T47D (cell line): ENCODE measurements at places on chromosomes 4 and X.

- DNase-seq, result no peak
Measured at GRCh38 chrX:88990882-88991582, 244.0 kb downstream of the CPXCR1 start.

DNA sequence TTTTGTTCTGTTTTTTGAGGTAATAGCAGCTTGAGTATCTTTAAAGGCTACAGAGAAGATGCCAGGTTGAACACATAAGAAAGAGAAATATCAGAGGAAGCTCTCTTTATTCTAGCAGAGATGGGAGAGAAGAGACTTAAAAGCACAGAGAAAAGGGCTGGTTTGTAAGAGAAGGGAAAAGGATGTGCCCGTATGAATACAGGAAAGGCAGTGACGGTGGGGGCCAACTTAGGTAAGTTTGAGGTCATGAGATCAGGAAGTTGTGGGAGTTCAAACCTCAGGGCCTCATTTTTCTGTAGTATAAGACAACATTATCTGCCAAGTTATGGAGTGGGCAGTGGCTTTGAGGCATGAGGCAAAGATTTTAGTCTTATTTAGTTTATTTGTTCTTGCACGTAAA lies 121.3 kb upstream of the S100G start:
- DNase-seq, result no peak

DNA sequence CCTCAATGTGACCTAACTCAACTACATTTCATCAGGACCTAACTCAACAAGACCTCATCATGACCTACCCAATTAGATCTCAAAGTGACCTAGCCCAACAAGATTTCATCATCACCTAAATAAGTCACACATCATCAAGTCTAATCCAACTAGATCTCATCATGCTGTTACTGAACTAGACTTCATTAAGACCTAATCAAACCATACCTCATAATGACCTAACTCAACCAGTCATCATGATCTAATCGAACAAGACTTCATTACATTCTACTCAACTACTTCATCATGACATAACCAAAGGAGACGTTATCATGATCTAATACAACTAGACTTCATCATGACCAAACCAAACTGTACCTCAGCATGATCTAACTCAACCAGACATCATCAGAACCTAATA lies 82.8 kb downstream of the DHRSX start:
- DNase-seq, result no peak

DNA sequence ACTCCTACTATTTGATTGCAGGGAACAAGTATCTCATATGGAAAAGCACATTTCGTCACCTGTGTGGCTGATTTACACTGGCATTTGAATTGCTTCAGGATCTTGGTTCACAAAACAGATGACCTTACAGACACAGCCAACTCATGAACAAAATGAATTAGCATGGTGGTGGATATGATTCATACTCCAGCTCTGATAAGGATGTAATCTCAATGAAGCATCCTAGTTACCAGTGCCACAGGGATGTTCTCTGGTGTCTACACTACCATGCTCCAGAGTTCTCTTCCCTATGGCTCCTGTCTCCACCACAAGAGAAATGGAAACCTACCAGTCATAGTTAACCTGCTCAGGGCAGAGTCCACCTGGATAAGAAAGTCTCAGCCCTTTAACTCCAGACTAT lies 40.7 kb downstream of the TEC start:
- no peak for DNase-seq

- DNase-seq, result no peak
Measured at GRCh38 chr4:92952426-92952825, 648.7 kb downstream of the GRID2 start.

GRCh38 chr4:28845158-28845557 lies 1875.0 kb upstream of the PCDH7 start:
- DNase-seq, result no peak

DNA sequence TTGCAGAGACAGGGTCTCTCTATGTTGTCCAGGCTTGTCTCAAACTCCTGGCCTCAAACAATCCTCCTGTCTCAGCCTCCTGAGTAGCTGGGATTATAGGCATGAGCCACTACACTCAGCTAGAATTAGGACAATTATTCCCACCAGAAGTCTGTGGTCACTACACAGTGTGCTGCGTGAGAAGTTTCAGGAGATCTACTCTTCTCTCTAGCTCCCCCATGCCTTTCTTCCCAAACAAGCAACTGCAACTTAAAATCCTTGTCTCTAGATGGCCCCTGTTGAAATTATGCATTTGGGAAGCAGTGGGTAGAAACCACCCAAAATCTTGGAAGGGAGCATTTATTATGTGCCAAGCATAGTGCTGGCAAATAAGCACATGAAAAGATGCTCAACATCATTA lies 21.1 kb upstream of the MAP7D3 start:
- peak; percentile 2 for DNase-seq

GRCh38 chr4:112277220-112277619 lies 8.5 kb downstream of the TIFA start:
- DNase-seq, result peak; percentile 57

GRCh38 chr4:99383833-99384392 lies 31.4 kb upstream of the ADH1C start:
- DNase-seq, result no peak

- no peak for DNase-seq
Measured at GRCh38 chr4:137660211-137660610, 127.9 kb upstream of the PCDH18 start.

GRCh38 chrX:134006484-134007161 lies 21.2 kb upstream of the GPC3 start:
- DNase-seq, result no peak

GRCh38 chr4:169566021-169566818 lies 46.2 kb downstream of the NEK1 start:
- peak; percentile 34 for DNase-seq

- no peak for DNase-seq
Measured at GRCh38 chr4:112325530-112325929, 28.4 kb downstream of the ALPK1 start.

- no peak for DNase-seq
Measured at GRCh38 chrX:132677233-132677716, 188.4 kb upstream of the MBNL3 start.

DNA sequence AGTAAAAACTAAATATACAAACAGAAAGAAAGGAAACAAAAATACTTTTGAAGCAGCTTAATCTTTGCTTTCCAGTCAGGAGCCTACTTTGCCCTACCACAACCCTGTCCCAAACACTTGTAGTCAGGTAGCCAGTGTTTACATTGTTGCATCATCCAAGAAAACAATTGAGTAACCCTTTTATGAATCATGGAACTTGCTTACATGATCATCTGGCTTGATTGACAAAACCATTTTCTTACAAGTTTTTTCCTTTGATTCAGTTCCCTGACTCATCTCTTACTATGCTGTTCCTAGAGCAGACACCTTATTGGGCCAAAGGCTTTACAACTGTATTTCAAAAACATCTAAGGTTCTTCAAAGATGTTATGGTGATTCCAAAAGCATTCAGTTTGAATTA lies 740.1 kb downstream of the KLHL13 start:
- DNase-seq, result no peak

DNA sequence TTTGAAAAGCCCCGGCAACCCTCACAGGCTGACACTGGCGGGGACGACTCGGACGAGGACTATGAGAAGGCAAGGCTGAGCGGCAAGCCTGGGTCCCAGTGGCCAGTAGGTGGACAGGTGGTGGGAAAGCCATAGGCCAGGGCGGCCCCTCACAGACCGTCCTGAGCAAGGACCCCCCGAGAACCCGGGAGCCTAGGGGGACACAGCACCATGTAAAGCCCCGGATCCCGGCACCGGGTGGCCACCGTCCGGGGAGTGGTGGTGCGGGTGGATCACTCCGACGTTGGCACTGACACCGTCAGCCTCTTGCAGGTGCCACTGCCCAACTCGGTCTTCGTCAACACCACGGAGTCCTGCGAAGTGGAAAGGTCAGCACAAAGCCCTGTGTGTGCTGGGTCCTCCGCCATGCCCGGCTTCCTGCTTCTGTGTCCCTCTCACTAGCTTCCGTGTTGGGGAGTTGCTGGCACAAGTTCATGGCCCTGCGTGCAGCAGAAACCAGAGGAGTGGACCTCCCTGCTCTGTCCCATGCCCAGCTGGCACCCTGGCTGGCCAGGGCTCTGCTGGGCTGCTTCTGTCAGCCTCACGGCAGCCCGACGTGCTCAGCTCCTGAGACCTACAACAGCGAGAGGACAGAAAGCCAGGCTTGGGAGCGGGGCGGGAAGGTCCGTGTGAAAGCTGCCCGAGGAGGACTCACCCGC lies 11.9 kb upstream of the ADD1 start:
- no peak for DNase-seq

DNA sequence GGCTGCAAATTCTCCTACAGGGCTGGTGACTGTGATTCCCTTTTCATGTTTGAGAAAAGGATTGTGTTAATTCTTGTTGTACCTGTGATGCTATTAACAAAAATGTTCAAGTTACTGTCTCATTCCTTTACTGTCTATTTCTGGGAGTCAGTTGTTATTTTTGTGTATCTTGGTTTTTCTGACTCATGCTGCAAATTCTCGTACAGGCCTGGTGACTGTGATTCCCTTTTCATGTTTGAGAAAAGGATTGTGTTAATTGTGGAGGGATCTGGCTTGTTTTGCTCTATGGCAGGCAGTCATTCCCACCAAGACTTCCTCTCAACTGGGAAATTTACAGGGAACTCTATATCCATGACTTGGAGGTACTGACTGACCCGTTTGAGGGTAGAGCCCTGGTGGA lies 693.4 kb upstream of the INTU start:
- no peak for DNase-seq

- no peak for DNase-seq
Measured at GRCh38 chr4:44447563-44448504, 775 bp downstream of the KCTD8 start.

DNA sequence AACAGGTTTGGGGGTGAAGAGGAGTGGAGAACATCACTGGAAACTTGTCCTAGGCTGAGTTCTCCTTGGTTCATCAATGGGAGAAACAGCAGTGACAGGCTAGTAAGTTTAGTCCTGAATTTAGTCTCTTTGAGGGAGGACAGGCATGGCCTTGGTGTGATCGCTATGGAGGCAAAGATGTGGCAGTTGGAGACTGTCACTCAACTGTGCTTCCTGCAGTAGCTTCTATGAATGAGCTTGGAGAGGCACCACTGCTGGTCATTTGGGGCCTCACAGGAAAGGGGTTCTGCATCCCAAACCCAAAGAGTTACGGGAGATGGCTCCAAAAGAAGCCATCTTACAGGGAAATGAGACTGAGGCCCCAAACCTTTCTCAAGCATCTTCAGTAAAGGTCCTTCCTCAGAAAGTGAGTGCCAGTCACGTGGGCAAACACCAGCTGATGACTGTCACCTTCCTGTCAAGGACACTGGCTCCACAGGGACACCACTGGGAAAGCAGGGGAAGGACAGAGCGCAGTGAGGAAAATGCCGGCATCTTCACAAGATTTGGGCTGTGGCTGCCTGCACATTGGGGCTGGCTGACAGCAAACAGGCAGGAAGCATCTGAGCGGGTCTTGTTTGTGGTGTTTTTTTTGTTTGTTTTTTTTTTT lies 7.2 kb downstream of the MRFAP1 start:
- DNase-seq, result no peak

GRCh38 chr4:159141193-159141592 lies 38.3 kb downstream of the RAPGEF2 start:
- no peak for DNase-seq

- no peak for DNase-seq
Measured at GRCh38 chrX:49912086-49912485, 10.3 kb upstream of the CLCN5 start.

DNA sequence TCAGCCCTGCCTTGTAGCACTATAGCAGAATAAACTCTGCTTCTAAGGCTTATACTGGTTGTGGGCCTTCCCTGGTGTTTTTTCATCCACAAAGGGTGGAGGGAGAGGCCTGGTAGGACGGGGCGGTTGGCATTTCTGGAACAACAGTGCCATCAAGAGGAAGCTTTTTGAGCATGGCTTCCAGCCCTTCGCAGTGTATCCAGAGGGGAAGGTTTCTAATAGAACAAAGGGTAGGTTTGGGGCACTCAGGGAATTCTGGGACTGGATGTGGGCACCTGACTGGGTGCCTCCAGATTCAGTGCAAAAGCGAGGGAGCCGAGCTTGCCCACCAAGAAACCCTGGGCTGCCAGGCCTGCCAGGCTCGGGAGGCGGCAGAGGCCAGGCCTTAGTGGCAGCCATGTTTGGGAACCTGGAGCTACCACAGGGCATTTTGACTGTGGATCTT lies 229.6 kb upstream of the AGTR2 start:
- peak; percentile 81 for DNase-seq

GRCh38 chr4:77236806-77237205 lies 79.8 kb downstream of the CCNG2 start:
- no peak for DNase-seq

GRCh38 chrX:44569122-44569521 lies 26.5 kb upstream of the FUNDC1 start:
- no peak for DNase-seq

- DNase-seq, result no peak
Measured at GRCh38 chrX:68922013-68922412, 93.2 kb downstream of the EFNB1 start.

- no peak for DNase-seq
Measured at GRCh38 chr4:52035190-52035589, 2.9 kb downstream of the SGCB start.

DNA sequence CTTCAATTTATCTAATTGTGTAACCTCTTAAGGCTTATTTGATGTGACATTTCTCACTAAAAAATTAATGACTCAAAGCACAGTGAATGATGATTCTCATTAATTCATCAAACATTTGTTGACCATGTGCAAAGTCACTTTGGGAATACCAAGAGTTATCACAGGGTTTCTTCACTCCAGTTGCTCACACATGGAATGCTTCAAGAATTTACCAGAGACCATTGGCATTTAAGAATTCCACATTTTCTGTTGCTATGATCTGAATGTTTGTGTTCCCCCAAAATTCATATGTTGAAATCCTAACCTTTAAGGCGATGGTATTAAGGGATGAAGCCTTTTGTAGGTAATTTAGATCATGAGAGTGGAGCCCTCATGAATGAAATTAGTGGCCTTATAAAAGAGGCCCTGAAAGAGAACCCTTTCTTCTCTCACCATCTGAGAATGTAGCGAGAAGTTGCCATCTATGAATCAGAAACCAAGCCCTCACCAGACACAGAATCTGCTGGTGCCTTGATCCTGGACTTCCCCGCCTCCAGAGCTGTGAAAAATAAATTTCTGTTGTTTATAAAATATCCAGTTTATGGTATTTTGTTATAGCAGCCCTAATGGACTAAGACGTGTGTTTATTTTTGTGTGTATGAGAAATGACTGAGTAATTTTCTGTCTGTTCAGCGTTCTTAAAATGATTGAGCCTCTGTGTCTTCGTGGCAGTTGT lies 16.4 kb upstream of the SRPX start:
- DNase-seq, result no peak

DNA sequence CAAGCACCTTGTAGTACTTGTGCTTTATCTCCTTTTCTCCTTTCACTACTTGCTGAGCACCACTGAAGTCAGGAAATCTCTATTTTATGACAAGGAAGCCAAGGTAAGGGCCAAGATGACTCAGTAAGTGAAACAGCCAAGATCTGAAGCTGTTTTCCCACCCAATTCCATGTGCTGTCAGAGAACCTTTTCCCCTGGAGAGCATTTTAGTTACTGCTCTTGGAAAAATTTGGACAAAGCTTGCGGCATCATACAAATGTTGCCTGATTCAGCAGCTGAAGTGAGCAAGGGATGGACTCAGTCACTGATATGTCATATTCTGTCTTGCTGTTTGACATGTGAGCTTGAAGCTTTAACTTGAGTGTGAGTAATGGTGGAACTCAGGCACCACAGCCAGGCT lies 391.4 kb downstream of the RAB28 start:
- DNase-seq, result no peak
